ENCODE measurements at places on chromosomes 12 and 14. TPM values are rescaled to one million over a fixed set of nuclear protein-coding genes. Genes with fewer than 3 reads are reported as not detected.
A peak's percentile ranks its signal among the peaks of the same experiment; 100 is the strongest.

DNA sequence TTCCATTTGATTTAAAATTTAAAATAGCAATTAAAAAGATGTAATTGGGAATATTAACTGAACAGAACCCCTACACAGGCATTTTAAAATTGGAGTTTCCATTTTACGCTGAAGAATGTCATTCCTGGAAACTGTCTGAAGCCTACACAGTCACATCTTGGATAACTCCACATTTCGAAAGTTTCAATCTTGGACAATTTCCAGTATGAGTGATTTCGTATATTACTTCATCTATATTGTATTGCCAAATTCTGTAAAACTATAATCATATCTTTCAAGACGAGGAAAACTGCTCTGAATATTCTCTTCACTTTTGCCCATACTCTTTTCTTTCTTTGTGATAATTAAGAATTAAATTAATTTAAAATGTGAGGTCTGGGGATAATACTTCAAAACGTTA is 194.2 kb upstream of the ABCD2 start:
- no peak for DNase-seq

AQP5 gene
- total RNA-seq, result not detected

DNA sequence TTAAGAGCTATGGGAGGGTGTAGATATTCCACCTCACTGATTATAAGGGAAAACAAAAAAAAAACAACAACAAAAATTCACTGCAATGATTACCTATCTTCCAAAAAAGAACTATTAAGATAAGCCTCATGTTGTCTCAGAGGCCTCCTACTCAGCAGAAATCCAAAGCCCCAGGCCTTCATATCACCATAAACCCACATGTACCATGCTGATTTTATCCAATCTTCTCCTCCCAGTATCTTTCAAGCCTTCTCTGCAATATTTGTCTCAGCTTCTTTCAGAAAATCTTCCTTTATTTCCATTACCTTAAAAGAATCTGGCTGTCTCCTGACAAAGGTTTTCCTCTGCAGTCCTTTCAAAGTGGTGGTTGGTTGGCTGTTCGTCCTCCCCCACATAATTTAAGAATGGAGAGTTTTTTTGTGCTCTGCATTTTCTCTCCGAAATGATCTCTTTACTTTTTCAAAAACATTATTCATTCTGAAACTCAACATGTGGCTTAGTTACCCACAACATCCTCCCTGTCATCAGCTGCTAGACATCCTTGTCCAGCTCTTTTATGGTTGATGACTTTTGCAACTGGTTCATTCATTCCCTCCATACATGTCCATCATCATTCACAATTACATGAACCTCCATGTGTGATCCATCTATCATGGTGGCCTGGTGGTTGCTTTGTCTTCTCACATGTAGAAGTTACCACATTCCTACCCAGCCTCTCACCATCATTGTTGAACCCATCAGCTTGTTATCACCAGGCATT is 2.9 kb upstream of the EPYC start:
- DNase-seq, result peak; percentile 43

KRT6C gene
- total RNA-seq, result not detected

TPH2 gene
- total RNA-seq, result not detected

AKAP5 gene
- 23.2 TPM for total RNA-seq

DNA sequence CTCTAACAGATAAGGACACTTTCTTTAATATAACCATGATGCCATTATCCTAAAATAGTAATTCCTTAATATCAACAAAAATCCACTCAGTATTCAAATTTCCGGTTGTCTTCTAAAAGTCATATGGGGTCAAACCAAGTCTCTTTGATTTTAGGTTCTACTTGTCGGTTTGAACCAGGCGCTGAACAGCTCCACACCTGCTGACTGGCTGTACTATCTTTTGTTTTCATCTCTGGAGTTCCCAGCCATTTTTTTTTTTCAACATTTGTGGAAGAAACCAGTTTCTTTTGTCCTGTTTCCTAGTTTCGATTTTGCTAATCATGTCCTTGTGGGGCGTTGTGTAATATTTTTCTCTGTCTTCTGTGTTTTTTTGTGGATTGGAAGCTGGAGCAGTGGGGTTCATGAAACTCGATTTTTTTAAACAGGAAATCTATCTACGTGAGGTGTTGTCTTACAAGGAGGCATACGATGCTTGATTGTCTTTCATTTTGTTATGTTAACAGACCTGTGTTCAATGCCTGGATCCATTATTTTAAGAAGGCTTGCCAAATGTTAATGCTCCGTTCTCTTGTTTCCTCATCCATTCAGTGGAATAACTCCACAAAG is 50.2 kb downstream of the FZD10 start:
- DNase-seq, result no peak

HSPB8 gene
- total RNA-seq, result not detected

ZNF268 gene
- 18.6 TPM for total RNA-seq

KRT79 gene
- total RNA-seq, result not detected

DNA sequence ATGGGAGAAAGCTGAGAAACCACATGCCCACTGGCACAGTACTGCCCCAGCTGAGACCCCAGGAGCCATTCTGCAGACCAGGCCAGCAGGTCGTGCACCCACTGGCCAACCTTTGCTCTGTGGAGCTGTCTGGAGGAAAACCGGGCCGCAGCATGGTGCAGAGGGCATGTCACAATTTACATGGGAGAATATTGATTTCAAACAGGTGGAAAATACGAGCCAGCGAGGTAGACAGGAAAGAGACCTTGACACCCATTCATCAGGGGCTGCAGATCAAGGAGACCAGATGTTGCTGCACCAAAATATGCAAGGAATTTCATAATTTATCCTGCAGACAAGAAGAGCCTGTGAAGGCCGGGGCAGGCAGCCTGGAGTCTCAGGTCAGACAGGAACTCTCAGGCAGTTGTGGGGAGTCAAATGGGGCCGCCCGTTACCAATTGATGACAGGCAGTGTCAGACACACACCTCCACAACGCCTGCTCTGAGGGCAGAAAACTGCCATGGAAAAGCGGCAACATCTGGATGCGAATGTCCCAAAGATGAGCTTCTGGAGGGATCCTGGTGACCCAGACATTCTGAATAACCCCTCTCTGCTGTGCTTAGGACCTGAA is 74.6 kb upstream of the BCL11B start:
- DNase-seq, result no peak

- no peak for DNase-seq
Measured at GRCh38 chr12:58419905-58420304, 478.5 kb downstream of the ATP23 start.

DNA sequence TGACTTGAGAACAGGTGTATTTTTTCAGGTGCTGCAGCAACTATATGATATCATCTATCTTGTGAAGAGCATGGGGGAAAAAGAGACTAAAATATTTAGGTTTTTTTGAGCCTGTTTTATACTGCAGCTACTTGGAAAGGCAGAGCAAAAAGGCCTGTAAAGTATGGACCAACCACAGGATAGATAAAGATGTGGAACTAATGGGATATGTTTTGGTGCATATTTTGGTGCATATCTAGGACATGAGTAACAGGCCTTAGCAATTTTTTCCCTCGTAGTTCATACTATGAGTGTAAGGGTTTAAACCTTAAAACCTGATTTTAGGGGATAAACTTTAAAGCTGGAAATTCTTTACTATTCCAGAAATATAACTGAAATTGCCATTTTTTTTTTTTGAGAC is 6.0 kb upstream of the GTSF1 start:
- no peak for DNase-seq

DNA sequence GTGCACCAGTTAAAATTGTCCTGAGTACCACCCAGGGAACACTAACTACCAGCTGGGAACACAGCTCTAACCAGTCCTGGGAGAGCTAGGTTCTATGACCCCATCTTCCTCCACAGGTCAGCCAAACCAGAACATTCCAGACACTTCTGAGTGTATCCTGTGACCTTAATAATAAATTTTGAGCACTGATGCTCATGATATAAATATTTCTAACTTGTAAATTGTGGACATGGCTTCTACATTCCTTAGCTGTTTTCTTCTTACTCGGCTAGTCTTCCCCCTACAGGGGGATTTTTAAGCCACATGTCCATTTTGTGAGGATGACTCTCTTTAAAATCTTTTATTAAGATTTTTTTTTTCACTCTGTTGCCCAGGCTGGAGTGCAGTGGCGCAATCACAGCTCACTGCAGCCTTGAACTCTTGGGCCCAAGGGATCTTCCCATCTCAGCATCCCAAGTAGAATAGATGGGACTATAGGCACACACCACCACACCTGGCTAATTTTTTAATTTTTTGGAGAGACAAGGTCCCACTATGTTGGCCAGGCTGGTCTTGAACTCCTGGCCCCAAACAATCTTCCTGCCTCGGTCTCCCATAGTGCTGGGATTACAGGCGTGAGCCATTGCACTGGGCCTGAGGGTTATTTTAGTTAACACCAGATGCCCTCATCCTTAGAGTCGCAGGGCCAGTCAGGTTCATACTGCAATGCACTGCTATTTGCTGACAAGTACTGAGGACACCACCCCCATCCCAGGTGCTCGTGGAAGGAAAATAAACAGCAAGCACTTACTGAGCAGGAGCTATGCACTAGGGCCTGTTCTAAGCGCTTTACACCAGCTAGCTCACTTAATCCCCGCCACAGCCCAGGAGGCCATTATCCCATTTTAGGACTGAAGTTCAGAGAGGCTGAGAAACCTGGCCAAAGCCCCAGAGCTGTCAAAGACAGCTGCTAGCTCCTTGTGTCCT is 142.6 kb upstream of the NCOR2 start:
- no peak for DNase-seq

PLCZ1 gene
- not detected for total RNA-seq

AMHR2 gene
- not detected for total RNA-seq

DNA sequence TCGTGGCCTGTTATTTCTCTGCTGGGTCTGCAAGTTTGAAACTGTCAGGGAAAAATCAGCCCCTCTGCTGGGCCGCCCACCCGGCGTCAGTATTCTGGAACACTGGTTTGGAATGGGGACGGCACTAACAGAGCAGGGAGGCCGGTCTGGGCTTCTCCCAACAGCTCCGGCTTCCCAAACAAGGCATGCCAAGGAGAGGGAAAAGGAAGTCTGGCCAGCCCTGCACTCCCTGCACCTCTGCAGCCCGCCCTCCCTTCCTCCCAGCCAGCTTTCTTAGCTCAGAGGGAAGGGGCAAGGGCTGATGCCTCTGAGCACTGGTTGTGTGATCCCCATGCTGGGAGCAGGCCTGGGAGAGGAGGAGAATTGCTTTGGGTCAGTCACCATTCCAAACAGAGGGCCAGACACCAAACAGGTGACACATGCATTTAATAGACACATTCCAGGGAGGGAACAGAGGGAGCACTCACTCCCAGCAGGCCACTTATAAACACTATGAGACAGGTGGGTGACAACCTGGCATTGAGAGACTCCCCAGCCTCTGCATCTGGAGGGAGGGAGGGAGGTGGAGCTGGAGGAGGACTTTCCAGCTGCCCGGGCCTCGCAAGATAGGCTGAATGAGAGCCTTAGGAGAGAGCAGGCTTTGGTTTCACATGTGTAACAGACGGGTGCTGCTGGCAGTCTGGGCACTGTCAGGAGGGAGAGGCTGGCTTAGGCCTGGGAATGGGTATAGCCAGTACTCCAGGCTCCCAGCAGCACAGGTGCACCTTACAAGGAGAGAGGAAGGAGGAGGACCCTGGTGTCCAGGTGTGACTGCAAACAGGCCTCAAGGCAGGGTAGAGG is 10.3 kb downstream of the KRT75 start:
- DNase-seq, result no peak

RNASE7 gene
- not detected for total RNA-seq

RAB3IP gene
- total RNA-seq, result 25.0 TPM

DNA sequence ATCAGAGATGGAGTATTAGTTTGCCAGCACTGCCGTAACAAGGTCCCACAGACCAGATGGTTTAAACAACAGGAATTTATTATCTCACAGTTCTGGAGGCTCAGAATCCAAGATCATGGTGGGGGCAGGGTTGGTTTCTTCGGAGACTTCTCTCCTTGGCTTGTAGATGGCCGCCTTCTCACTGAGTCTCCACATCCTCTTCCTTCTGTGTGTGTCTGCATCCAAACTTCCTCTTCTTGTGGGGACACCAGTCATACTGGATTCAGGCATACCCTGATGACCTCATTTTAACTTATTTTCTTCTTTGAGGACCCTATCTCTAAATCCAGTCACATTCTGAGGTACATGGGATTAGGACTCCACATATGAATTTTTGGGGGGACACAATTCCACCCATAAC is 455.5 kb downstream of the RGS6 start:
- no peak for DNase-seq

DNA sequence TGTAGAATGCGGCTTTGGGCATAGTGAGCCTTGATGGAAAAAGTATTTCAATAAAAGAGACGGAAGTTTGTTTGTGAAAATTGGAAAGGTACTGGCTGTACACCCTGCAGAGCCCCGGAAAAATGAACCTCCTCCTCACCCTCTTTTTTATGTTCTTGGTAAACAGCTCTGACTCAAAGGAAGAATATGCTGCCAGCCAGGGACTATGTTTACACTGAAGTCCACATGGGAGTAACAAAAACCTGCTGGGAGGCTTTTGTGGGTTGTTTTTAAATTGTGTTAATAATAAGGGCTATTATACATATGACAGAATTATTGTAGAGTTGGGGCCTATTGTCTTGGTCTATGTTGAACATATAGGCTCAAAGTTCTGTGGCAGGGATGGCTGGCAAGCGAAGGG is 70.7 kb downstream of the TTC8 start:
- DNase-seq, result no peak

DNA sequence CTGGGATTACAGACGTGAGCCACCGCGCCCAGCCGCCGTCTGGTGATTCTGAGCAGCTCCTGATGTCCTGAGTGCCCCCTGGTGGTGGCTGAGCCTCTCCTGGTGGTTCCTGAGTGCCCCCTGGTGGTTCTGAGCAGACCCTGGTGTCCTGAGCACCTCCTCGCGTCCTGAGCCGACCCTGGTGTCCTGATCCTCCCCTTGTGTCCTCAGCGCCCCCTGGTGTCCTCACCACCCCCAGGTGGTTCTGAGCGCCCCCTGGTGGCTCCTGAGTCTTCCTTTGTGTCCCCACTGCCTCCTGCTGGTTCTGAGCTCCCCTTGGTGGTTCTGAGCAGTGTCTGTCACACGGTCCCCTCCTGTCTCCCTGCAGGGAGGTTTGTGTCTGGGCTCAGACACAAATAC is 1304.9 kb downstream of the TMEM121 start:
- DNase-seq, result peak; percentile 70

- DNase-seq, result no peak
Measured at GRCh38 chr14:61213191-61213621, 67.9 kb downstream of the TMEM30B start.

CLEC7A gene
- 0.26 TPM for total RNA-seq

- DNase-seq, result no peak
Measured at GRCh38 chr14:87073880-87074570, 919.0 kb downstream of the GALC start.

GRCh38 chr12:2115101-2115845 is 62.5 kb downstream of the CACNA1C start:
- DNase-seq, result no peak
